ENCODE measurements at places on chromosomes 3 and 15.

- DNase-seq, result no peak
Measured at GRCh38 chr15:52114261-52115055, 1.9 kb upstream of the BCL2L10 start.

DNA sequence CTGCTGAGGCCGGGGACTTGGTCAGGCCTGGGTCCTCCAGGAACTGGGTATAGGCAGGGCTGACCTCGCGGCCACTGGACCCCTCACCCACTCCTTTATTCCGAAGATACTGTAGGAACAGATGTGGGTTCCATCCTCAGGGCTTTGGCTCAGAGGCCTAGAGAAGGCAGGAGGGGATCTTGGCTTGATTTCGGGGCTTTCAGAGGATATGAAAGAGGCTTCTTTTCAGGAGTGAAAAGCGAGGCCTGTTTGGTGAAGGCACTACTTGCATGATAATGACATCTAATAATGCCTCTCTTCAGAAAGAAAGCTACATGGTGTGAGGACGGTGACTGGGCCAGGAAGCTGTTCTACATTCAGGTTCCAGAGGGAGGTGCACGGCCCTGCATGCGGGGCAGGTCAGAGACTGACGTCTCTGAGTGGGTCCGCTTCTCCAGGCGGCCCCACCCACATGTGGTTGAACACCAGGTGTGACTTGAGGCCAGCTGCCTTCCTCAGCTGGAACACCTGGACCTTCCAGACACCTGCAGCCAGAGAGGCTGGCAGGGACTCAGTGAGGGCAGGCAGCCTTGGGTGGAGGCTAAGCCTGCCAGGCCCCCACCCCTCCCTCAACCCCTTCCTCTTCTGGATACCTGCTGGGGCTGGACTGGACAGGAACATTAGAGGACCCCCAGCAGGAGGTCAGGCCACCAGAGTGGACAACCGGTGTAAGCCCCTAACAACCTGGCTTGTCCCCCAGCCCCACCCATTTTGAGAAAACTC lies 31.1 kb upstream of the HHATL start:
- DNase-seq, result no peak

DNA sequence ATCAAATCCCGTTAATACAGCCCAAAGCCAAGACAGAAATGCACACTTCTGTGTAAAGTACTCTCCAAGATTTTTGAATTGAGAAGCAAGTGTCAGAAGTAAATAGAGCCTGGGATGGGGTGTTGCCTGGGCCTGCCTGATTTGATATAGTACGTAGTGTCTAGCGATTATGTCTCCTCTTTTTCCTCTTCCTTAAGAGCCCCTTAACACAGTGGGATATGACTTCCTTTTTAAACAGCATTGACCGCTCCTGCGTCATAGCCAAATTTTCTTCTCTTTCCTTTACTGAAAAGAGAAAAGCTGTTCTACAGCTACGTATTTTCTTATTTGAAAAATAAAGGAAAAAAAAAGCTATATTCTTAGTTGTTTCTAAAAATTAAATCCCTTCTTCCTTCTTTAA lies 97.7 kb downstream of the PLCL2 start:
- no peak for DNase-seq

- no peak for DNase-seq
Measured at GRCh38 chr3:15339786-15340215, 7.4 kb upstream of the SH3BP5 start.

DNA sequence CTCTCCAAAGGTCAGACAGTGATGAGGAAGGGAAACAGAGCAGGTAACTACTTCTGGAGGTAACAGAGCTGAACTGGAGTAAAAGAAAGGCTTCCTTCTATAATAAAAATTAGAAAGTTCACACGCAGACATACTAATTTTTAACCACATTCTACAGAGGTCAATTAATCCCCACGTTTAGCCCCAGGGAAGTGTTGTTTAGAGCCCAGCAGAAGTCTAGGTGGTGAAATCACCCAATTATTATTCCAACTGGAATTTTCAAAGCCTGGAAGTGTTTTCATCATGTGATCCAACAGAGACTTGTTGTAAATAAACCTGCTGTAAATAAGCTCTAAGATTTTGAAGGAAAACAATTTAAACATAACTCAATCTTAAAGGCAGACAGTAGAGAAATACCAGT lies 6.8 kb downstream of the ALDH1A2 start:
- no peak for DNase-seq

DNA sequence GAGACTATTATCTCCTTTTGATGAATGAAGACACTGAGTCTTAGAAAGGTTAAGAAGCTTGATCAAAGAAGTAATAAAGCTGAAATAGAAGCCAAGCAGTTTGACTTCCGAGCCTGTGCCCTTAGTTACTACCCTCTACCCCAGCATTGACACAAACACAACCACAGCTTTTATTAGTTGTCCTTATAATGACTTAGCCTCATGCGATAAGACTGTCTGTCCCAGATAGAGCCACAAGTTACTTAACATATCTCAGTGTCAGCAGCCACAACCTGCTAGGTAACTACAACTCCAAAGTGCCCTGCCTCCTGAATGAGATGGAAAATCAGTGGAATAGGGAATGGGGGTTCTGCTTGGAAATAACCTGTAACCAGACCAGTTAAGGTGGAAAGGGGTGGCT lies 781.6 kb upstream of the CFAP20DC start:
- DNase-seq, result no peak

GRCh38 chr15:55897560-55898336 lies 95.7 kb downstream of the NEDD4 start:
- no peak for DNase-seq

DNA sequence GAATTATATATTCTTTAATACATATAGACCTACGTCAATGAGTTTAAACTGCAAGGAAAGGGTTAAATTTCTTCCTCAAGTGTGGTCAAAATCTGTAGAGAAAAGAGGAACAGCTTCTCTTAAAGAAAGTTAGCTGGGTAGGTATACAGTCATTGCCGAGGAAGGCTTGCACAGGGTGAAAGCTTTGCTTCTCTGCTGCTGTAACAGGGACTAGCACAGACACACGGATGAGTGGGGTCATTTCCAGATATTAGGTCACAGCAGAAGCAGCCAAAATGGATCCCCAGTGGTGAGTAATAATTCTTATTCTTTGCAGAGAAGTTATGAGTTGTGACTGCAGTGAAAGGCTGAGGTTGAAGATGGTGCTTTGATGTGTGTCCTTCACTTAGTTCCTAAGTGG lies at the start of gene CD86:
CD86 (plus strand) TSS at position 148 of the 400 bp plus-strand sequence; CDS start at position 276, 128 bp downstream.
- no peak for DNase-seq

DNA sequence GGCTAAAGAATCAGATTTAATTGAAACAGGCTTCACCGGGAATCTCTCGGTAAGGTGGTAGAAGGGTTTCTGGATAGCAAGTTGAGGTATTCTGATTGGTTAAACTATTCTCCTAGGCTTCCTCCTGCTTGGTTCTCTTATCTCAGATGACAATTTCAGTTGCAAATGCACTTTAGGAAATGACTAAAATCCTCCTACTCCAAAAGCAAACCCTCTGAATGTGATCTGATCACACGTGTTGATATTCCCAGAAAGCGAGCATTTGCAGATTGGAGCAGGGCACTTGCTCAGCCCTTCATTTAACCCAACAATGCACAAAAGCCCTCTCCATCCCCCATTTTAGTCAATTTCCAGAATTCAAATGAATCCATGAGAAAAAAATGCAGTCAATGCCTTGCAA lies 55.6 kb upstream of the ICE2 start:
- DNase-seq, result no peak

DNA sequence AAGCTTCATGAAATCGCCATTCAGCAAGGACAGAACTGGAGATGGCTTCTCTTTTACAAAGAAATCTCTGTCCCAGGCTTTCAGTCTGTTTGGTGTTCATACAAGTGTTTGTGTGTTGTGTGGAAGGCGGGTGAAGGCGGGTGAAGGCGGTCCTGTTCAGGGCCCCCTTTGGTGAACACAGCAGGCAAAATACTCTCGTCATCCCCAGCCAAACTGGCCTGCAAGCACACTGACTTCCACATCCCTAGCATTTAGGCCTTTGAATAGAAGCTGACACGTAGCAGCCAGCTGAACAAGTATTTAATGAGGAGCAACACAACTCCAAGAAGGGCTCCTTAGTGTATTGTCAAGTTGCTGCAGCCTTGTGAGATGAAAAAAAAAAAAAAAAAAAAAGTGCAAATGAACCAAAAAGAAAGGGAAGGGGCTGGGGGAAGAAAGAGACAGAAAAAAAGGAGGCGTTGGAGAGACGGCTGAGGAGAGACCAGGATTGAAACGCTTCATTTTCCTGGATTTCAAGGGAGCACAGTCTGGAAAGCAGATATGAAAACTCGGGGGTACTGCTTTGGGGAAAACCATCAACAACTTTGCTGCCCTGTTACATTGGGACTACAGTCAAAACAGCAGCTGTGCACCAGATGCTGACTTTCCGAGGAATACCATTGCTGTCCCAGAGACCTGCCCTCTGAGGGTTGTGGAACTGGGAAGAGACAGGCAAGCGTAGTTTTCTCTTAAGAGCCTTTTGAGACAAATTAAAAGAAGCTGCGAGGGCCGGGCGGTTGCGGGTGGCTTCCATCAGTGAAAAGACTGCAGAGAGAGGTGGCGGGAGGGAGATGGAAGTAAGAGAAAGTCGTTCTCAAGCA lies 74.6 kb downstream of the TGFBR2 start:
- DNase-seq, result peak; percentile 44

DNA sequence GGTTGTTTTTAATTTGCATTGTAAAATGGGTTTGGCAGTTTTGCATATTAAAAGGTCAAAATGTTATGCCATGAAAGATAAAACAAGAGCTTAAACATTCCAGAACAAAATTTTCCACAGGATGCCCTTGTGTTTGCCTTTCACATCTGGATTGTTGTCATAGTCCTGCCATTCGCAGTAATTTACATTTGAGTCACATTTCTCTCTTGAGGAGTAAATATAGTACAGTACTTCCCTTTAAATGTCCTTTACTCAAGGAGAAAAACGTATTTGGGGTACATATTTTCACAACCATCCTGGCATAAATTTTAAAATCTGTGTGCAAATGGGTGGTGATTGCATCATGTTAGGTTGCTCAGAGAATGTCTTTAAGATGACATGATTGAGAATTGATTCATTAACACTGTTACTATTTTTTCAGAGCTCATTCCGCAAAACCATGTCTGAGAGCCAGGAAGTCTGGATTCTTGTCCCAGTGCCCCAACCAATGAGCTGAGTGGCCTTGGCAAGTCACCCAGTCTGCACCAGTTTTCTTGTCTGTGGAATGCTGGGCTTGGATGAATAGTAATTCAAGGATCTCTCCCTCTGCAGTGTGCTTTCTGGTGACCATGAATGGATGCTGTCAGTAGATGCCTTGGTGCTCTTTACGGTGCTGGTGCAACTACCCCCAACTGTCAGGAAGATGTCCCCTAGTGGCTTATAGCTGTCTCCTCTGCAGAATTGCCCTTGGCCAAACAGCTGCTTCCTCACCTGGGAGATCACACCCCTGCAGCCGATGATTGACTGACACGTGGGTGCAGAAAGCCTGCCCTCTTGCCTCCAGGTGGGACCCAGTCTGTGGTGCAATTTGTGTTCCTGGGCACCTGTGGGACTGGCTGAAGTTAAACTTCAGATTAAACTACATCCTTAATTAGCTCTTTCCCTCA lies 43.0 kb downstream of the ABHD5 start:
- no peak for DNase-seq

- DNase-seq, result no peak
Measured at GRCh38 chr3:165796701-165797100, 40.5 kb downstream of the BCHE start.

GRCh38 chr15:50485389-50485788 lies 61.1 kb downstream of the USP50 start:
- DNase-seq, result no peak

DNA sequence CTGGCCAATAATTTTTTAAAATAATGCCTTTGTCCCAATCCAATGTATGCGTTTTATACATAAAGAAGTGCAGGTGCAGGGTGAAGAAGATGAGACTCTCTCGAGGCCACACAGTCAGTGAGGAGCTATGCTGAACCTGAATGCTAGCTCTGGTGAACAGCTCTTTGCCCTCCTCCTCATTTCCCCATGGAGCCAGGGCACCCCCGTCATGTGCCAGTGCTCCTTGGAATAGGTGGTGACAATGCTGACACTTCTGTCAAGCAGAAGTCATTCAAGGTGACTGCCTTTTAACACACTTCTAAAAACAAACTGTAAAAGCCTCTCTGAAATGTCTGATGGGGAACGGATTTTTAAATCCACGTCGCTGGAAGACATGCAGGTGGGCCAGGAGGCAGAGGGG lies 162.4 kb upstream of the WNT5A start:
- no peak for DNase-seq

DNA sequence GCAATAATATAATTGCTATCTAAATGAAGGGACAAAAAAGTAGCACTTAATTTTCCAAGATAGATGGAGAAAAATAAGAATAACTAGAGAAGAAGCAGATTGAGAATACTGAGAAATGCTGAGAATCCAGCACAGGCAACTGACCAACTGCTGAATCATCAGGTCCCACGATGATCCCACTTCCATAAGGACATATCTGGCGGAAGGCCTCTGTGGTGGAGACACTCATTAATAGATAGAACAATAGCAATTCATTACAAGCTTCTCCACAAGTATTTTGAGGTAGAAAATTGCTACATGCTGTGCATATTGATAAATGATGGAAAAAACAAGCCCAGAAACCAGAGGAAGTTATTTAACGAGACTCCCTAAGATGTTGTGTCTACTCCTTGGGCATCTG lies 105.9 kb downstream of the DUT start:
- DNase-seq, result no peak

DNA sequence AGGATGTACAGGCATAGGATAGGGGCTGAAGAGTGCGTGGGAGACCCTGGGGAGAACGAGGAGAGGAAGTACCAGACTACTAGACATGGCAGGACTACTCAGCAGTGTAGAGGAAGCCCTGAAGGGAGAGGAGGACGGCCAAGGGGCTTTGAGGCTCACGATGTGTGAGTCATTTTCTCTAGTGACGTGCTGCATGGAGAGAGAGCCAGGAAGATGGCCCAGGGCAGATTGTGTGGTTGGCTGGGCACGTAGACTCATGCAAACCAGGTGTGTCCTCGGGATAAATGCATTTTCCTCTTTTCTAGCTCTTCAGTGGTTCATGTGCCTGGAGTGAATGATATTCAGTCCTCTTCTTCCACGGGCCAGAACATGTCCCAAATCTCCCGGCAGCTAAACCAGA lies 115.0 kb upstream of the ABHD17C start:
- DNase-seq, result no peak

GRCh38 chr15:28946803-28947202 lies 61.0 kb downstream of the APBA2 start:
- DNase-seq, result no peak

- DNase-seq, result no peak
Measured at GRCh38 chr3:31724116-31724515, 191.4 kb downstream of the STT3B start.

- no peak for DNase-seq
Measured at GRCh38 chr3:134377896-134378295, 3.6 kb upstream of the AMOTL2 start.

Data from mucosa of gallbladder (tissue), 1 donor.